ENCODE measurements at places on chromosomes 5 and 9. TPM values are rescaled to one million over a fixed set of nuclear protein-coding genes. Genes with fewer than 3 reads are reported as not detected.

Gene C9
- under 0.01 TPM for total RNA-seq

Gene SLC4A9
- not detected for total RNA-seq

Gene ENTREP1
- total RNA-seq, result under 0.01 TPM

DNA sequence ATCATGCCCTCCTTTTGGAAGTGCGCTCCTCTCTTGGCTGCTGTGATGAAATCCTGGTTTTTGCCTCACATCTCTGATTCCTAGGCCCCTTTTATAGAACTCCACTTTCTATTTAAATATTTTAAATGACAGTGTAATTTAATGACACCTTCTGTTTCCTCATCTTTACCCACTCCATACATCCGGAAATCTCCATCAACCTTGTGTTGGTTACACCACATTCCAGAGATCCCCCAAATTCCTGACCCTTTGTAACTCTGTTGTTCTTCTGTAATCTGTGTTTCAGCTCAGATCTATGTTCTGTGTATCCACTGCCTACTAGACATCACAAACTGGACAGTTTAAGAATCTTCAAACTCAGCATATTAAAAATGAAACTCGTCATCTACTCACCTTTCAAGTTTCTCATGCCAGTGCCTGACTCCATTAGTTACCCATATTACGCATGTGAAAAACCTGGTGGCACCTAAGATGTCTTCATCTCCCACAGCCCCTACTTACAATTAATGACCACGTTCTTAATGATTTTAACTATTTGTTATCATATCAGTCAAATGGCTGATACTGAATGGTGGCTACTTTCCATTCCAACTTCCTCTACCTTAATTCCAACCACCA is 25.1 kb downstream of the PARP8 start:
- no peak overlapping the region for H3K4me3 ChIP-seq
- no peak for DNase-seq
- no peaks in the 10 kb centered on the region for H3K27me3 ChIP-seq

DNA sequence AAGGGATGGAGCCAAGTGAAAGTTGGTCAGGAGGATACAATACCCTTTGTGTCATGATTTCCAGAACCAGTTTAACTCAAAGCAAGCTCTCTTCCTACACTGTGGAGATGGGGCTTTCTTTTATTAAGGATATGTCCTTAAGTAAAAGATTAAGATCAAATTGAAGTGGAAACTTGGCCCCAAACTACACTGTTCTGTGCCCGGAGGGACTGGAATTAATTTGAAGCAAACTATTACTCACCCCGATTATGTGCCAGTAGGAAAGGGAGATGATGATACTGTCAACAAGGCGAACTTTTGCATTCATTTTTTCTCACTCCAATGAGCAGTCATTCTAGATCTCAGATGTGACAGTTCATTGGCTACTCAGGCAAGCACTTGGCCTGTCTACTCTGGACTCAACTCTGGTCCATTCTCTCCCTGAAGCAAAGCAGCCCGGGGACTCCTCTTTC is 186.7 kb downstream of the NTRK2 start:
- no peaks in the 10 kb centered on the region for H3K36me3 ChIP-seq
- H3K4me1 ChIP-seq, result no peaks in the 10 kb centered on the region
- H3K27ac ChIP-seq, result no peak overlapping the region
- DNase-seq, result no peak
- H3K27me3 ChIP-seq, result no peaks in the 10 kb centered on the region
- H3K4me3 ChIP-seq, result no peak overlapping the region

- H3K4me3 ChIP-seq, result no peak overlapping the region
- no peaks in the 10 kb centered on the region for H3K27me3 ChIP-seq
- H3K4me1 ChIP-seq, result no peaks in the 10 kb centered on the region
- DNase-seq, result no peak
- H3K36me3 ChIP-seq, result no peaks in the 10 kb centered on the region
Observed at GRCh38 chr5:24817966-24818365, 173.2 kb upstream of the CDH10 start.

DNA sequence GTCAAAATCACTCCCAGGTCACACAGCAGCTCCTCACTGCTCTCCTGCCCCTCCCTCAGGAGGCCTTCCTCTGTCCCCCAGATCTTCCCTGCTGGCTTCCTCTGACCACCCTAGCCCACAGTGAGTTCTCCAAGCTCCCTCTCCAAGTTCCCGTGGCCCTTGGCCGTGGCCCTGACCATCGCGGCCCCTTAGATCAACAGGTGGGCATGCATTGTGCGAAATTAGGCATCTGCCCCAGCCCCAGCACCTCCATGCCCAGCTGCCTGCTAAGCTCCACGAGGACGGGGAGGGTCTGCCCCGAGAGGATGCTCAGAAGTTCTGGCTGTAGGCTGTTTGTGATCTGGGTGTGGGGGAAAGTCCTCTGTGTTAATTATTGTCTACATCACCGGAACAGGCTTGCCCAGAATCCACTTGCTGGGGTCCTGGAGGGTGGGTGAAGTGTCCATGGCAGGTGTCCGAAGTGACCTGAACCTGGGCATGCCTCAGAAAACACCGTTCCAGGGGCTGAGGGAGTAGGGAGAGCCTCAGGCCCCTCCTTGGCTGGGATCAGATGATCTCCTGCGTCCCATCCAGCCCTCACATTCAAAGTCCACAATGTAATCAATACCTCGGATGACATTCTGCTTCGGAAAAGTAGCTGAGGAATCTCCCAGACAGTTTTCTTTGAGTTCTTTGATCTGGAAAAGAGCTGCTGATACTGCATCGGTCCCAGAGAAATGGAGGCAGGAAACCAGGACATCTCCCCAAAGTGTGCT is 194.8 kb downstream of the PAX5 start:
- H3K36me3 ChIP-seq, result no peaks in the 10 kb centered on the region
- H3K27me3 ChIP-seq, result peaks cover 5% of the 10 kb centered on the region
- H3K27ac ChIP-seq, result no peak overlapping the region
- DNase-seq, result no peak
- H3K4me3 ChIP-seq, result no peak overlapping the region

DNA sequence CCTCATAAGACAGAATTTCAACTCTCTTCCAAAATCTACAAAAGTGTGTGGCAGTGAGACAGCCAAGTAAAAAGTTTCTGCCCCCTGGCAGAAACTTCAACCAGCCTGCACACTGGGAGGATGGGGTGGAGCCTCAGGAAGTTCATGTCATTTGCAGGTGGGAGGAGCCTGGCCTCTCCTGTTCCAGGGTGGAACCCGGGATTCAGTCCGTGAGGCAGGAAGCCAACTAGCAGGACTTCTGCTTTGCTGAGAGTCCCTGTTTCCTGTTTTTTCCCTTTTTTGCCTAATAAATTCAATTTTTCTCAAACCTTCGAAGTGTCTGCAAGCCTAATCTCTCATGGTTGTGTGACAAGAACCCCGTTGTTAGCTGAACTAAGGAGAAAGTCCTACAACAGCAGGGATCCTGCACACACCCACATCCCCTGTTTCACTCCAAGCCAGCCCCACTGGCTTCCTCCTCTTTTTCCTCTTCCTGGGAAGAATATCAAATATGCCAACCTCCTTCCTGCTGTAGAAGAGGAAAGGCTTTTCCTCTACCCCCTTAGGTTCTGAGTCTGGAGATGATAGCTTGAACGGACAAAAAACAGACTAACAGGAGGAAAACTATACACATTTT is 69.3 kb downstream of the ALDH7A1 start:
- no peaks in the 10 kb centered on the region for H3K27me3 ChIP-seq
- H3K4me3 ChIP-seq, result no peak overlapping the region
- peaks cover 2% of the 10 kb centered on the region for H3K4me1 ChIP-seq
- no peaks in the 10 kb centered on the region for H3K36me3 ChIP-seq
- no peak overlapping the region for H3K27ac ChIP-seq
- DNase-seq, result no peak

GRCh38 chr9:74589576-74589975 is 92.4 kb downstream of the RORB start:
- no peaks in the 10 kb centered on the region for H3K27me3 ChIP-seq
- no peak overlapping the region for H3K27ac ChIP-seq
- DNase-seq, result no peak
- no peak overlapping the region for H3K4me3 ChIP-seq
- no peaks in the 10 kb centered on the region for H3K36me3 ChIP-seq

GRCh38 chr5:97009212-97009898 is 73.5 kb downstream of the LNPEP start:
- no peaks in the 10 kb centered on the region for H3K4me1 ChIP-seq
- no peak overlapping the region for H3K4me3 ChIP-seq
- H3K36me3 ChIP-seq, result peaks cover 2% of the 10 kb centered on the region
- H3K27ac ChIP-seq, result no peak overlapping the region

DNA sequence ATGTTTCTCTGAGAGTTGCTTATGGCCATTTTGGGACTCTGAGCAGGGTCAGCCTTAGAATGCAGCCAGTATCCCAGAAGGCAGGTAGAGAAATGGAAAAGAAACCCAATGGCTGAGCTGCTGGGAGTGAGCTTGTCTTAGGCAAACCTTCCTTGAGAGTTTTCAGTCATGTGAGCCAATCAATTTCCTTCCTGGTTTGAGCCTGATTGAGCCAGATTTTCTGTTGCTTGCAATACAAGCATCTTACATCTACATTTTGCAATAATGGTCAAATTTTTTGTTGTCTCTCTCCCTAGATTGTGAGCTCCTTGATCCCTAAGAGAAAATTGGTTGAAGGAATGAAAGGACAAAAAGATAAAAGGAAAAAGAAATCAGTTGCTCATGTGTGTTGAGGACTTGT is 155.3 kb downstream of the SNX18 start:
- H3K27me3 ChIP-seq, result no peaks in the 10 kb centered on the region
- H3K27ac ChIP-seq, result no peak overlapping the region
- H3K4me1 ChIP-seq, result peaks cover 17% of the 10 kb centered on the region
- no peaks in the 10 kb centered on the region for H3K36me3 ChIP-seq

- DNase-seq, result no peak
- H3K36me3 ChIP-seq, result no peaks in the 10 kb centered on the region
- no peaks in the 10 kb centered on the region for H3K27me3 ChIP-seq
- H3K27ac ChIP-seq, result no peak overlapping the region
- no peak overlapping the region for H3K4me3 ChIP-seq
Observed at GRCh38 chr9:135328485-135329417, 150.8 kb upstream of the PPP1R26 start.

- no peaks in the 10 kb centered on the region for H3K36me3 ChIP-seq
- DNase-seq, result no peak
- no peak overlapping the region for H3K27ac ChIP-seq
- no peaks in the 10 kb centered on the region for H3K27me3 ChIP-seq
- H3K4me1 ChIP-seq, result no peaks in the 10 kb centered on the region
Observed at GRCh38 chr5:117182104-117182503, 607.5 kb upstream of the SEMA6A start.

All from fibroblast of lung (primary cell).